ENCODE measurements at places on chromosomes 1 and 21.

DNA sequence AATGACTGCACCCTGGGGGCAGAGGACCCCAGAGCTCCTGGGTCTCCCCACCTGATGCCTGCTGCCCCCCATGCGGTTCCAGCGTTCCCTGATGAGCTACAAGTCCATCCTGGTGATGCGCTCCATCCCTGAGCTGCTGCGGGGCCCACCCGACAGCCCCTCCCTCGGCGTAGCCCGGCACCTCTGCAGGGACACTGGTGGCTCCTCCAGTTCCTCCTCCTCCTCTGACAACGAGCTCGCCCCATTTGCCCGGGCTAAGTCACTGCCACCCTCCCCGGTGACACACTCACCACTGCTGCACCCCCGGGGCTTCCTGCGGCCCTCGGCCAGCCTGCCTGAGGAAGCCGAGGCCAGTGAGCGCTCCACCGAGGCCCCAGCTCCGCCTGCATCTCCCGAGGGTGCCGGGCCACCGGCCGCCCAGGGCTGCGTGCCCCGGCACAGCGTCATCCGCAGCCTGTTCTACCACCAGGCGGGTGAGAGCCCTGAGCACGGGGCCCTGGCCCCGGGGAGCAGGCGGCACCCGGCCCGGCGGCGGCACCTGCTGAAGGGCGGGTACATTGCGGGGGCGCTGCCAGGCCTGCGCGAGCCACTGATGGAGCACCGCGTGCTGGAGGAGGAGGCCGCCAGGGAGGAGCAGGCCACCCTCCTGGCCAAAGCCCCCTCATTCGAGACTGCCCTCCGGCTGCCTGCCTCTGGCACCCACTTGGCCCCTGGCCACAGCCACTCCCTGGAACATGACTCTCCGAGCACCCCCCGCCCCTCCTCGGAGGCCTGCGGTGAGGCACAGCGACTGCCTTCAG is 35.5 kb downstream of the TRIM11 start:
- no peak for DNase-seq

DNA sequence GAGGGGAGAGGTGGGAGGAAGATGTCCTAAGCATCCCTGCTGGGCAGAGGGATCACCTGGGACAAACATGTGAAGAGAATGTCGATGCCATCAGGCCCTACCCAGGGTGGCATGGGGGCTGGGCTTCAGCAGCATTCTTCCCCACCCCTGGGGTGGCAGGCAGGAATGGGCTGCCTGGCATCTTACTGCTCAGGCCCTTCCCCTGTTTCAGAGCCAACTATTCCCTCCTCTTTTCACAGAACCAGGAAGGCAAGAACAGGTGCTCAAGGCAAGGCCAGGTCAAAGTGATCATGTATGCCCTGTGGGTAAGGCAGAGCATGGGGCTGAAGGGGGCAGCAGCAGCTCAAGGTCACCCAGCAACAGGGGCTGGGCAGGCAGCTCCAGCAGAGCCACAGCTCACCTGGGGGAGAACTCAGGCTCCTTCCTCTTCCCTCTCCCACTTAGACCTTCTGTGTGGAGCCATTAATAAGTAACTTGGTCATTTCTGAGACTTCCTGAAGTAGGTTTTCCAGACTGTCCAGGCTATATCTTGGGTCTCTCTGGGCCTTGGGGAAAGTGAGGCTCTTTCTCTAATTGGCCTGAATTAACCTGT is 56.4 kb downstream of the ELK4 start:
- no peak for DNase-seq

DNA sequence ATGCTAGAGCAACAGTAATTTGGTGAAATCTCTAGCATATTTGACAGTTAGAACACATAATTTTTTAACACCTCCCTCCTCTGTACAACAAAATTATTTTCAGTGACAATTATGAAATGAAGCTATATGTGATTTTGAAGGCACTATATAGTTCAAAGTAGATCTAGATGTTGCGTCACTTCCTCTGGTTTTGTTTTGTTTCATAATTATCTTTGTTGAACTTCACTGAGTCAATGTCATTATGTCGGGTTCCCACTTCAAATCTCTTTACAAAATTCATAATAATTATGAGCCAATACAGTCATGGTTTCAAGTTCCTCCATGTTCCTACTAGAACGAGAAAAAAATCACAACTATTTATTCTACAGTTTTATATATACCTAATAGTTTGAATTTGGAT is 254.8 kb upstream of the PLXNA2 start:
- no peak for DNase-seq

DNA sequence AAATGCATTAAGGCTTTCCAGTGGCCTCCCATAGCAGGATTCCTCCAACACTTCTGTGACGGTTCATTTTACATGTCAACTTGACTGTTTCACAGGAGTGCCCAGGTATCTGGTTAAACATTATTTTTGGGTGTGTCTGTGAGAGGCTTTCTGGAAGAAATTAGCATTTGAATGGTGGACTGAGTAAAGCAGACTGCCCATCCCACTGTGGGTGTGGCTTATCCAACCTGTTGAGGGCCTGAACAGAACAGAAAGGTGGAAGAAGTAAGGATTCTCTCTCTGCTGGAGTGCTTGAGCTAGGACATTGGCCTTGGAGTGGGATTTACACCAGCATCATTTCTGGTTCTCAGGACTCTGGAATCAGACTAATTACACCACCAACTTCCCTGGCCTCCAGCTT is 85.6 kb downstream of the RGS7 start:
- DNase-seq: no peak

DNA sequence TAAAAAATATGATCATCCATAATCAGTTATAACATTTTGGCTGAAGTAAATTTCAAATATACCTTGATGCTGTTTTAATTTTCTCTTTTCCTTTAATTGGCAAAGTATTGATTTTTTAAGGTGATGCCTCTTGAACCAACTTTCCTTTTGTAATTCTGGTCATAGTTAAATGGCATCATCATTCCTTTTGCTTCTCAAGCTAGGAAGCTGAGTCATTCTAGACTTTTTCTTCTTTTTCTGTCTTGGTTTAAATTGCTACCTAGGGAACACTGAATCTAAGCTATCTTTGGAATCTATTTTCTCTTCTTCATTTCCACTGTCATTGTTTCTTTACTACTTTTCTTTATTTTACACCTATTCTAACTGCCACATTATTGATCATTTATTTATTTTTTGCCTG is 162.7 kb downstream of the HMCN1 start:
- no peak for DNase-seq
